ENCODE measurements at places on chromosomes 12 and 14. TPM values are rescaled to one million over a fixed set of nuclear protein-coding genes. Genes with fewer than 3 reads are reported as not detected.

DNA sequence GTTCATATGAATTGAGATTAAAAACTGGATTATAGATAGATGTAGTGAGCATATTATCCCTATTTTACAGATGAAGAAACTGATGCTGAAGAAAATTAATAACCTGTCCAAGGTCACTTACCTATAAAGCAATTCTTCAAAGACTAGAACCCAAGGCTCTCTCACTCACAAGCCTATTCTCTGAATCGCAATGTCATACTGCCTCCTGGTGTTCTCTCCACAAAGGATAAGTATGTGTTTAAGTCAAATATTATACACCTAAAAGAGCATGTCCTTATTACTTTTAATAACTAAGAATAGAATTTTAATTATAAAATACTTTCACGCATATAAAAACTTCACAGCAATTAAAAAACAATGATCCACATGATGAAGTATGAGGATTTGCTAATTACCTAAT lies 721.3 kb upstream of the USP15 start:
- H3K4me3 ChIP-seq, result no peak overlapping the region
- no peaks in the 10 kb centered on the region for H3K4me1 ChIP-seq
- H3K27me3 ChIP-seq, result no peaks in the 10 kb centered on the region
- no peak overlapping the region for H3K27ac ChIP-seq
- DNase-seq, result no peak
- no peaks in the 10 kb centered on the region for H3K36me3 ChIP-seq

GRCh38 chr12:87280893-87281292 lies 748.3 kb downstream of the C12orf50 start:
- H3K4me3 ChIP-seq, result no peak overlapping the region
- H3K27ac ChIP-seq, result no peak overlapping the region
- no peaks in the 10 kb centered on the region for H3K4me1 ChIP-seq
- no peak for DNase-seq

DNA sequence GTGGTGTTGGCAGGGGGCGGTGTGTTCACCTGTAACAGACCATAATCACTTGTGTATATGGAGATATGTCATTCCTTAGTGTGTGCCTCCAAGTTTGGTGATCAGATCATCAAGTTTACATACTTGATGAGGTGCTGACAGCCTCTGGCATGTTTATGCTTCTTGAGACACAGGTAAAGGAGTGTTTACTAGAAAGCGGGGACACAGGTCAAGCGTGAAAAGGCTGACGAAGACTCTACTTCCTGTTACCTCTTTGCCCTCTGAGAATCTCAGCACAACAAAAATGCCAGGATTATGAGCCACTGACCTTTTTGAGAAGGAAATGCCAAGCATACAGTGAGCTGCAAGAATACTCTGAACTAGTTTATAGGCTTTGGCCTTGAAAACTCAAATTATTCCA lies 29.6 kb downstream of the PRDM4 start:
- peaks cover 43% of the 10 kb centered on the region for H3K36me3 ChIP-seq
- no peaks in the 10 kb centered on the region for H3K4me1 ChIP-seq
- no peaks in the 10 kb centered on the region for H3K27me3 ChIP-seq

SLCO1C1 gene
- not detected for polyA plus RNA-seq

DNA sequence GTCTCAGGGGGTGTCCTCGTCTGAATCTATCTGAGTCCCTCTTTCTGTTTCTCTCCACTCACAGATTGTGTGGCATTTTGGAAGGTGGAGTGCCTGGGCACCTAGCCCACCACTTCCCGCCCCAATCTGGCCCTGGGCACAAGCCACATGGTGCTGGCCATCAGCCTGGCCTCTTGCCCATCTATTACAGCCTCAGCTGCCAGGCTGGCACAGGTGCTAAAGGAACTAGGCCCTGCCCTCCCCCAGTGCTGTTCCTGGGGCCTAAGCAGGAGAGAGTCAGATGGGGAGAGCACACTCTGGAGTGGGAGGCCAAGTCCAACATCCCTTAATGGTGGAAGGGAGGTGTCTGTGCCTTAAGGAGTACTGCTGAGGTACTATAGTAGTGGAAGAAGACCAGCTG lies 8.3 kb upstream of the CALCOCO1 start:
- no peak overlapping the region for H3K27ac ChIP-seq
- H3K27me3 ChIP-seq, result peaks cover 58% of the 10 kb centered on the region

TRMT5 gene
- 0.89 TPM for polyA plus RNA-seq

DNA sequence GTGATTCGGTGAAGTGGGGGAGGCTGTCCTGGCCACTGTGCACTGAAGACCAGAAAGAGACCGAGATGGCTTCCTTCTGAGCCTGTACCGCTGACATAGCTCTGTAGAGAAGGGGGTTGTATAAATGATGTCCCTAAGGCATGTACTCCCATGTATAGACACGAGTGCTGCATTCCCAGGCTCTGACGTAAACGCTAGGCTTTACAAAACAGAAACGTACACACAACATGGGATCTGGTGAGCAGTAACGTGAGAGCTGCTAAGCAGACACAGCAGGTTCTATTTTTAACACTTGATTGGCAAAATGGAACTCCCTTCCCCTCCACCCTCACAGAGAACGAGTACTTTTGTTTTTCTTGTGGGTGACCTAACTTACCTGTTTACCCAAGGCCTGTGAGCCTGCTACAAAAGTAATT lies 35.9 kb downstream of the ACADS start:
- DNase-seq, result no peak
- no peak overlapping the region for H3K4me3 ChIP-seq
- no peak overlapping the region for H3K27ac ChIP-seq
- no peaks in the 10 kb centered on the region for H3K27me3 ChIP-seq
- H3K36me3 ChIP-seq, result peaks cover 58% of the 10 kb centered on the region

GNB3 gene
- polyA plus RNA-seq, result not detected

DNA sequence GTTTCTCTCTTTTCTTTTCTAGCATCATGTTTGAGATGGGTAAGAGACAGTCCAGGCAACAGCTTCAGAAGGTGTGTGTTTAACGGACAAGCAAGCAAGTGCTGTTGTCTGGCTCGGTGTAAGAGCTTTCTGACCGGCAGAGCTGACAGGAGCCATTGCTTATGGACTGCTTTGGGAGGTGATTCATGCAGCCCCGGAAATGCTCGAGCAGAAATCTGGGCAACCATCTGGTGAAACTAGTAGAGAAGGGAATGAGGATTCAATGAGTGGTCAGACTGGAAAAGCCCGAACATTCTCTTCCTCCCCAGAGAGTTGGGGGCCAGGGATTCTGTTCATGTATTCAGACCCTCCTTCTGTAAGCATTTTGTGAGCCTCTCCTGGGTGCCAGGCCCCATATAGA lies 24.4 kb downstream of the TUNAR start:
- H3K27ac ChIP-seq, result no peak overlapping the region
- no peak for DNase-seq
- H3K27me3 ChIP-seq, result no peaks in the 10 kb centered on the region

MYH7 gene
- not detected for polyA plus RNA-seq

- peaks cover 35% of the 10 kb centered on the region for H3K4me1 ChIP-seq
- H3K27me3 ChIP-seq, result no peaks in the 10 kb centered on the region
- peak overlapping the region; percentile 23 for H3K27ac ChIP-seq
- H3K36me3 ChIP-seq, result no peaks in the 10 kb centered on the region
- no peak overlapping the region for H3K4me3 ChIP-seq
Observed at GRCh38 chr12:53579545-53579955, 46.6 kb downstream of the ATF7 start.

DNA sequence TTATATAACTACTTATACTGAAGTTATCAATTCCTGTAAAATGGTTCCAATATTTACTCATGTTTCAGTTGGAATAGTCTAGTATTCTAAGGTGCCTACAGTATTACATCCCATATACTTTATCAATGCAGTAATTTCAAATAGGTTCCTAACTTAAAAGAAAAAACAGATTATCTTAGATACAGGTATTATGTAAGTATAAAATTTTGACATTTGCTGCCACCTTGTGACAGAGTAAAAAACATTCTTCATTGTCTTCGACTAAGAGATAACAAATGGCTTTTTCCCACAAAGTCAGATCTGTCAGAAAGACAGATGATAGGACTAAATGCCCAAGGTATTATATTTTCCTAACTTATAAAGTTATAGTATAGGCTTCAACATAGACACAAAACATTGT lies 78.7 kb downstream of the TXNDC16 start:
- H3K4me3 ChIP-seq, result no peak overlapping the region
- DNase-seq, result peak; percentile 52
- H3K27ac ChIP-seq, result no peak overlapping the region
- no peaks in the 10 kb centered on the region for H3K27me3 ChIP-seq
- H3K4me1 ChIP-seq, result no peaks in the 10 kb centered on the region

IFI27 gene
- polyA plus RNA-seq, result 3.9 TPM

All from CD14-positive monocyte (primary cell).